NCI-H1105 treated with DMSO at 0.1 percent for 48 hours (cell line): ENCODE measurements at places on chromosomes 13 and 19.

DNA sequence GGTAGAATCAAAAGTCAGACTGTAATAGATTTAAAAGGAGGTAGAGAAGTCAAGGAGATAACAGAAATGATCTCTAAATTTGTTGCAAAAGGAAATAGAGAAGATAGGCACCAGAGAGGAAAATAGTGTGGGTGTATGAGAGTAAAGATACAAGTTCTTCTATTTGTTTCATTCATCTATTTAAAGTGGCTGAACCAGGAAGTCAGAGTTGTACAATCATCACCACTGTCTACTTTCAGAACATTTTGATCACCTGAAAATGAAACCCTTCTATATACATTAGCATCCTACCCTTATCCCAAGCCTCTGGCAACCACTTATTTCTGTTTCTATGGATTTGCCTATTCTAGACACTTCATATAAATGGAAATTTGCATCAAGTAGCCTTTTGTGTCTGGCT lies 36.7 kb downstream of the INTS6 start:
- no peak for DNase-seq

DNA sequence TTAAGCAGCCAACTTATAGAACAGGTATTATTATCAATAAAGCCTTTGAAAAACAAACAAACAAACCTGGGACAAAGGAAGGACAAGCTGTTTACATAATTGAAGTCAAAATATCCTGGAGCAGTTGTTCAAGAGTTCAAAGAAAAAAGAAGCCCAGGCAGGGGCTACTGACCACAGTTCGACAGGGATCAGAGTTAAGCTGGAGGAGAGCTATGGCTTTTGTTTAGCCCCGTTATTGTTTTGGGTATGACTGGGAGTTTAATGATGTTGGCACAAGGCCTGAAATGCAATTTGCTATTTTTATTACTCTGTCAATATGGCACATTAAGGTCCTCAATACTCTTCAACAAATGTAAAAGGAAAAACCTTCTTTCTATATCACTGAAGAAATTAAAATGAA lies 624.4 kb upstream of the KLHL1 start:
- DNase-seq, result peak; percentile 95

- no peak for DNase-seq
Observed at GRCh38 chr13:47025791-47026447, 129.1 kb upstream of the HTR2A start.

- DNase-seq, result no peak
Observed at GRCh38 chr19:7888145-7888825, at the start of gene LRRC8E. LRRC8E (plus strand) TSS chr19:7888510; CDS start chr19:7895604, 7,094 bp downstream.

DNA sequence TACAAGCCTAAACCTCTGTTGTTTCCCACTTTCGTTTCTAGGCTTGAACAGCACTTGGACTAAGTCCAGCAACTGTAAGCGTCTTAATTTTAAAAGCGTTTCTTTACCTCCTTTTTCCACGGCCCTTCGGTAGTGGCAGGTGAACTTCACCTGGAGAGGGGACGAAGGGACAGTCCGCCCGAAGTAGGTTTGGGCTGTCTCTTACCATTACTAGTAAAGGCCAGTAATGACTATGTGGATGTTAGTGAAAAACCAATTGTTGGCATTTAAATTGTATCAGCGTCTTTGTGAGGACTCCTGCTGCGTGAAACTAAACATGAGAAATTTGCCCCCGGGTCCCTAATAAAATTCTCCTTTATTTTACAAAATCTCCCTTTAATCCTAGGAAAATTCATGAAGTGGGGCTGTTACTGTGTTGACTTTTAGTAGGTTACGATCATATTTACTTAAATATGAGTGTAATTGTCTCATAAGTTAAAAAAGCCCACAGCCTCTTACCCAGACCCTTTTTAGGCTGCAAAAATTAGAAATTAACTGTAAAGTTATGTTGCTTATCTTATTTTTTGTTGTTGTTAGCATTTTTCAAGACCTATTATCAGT lies 983 bp downstream of the ITM2B start:
- DNase-seq, result no peak

DNA sequence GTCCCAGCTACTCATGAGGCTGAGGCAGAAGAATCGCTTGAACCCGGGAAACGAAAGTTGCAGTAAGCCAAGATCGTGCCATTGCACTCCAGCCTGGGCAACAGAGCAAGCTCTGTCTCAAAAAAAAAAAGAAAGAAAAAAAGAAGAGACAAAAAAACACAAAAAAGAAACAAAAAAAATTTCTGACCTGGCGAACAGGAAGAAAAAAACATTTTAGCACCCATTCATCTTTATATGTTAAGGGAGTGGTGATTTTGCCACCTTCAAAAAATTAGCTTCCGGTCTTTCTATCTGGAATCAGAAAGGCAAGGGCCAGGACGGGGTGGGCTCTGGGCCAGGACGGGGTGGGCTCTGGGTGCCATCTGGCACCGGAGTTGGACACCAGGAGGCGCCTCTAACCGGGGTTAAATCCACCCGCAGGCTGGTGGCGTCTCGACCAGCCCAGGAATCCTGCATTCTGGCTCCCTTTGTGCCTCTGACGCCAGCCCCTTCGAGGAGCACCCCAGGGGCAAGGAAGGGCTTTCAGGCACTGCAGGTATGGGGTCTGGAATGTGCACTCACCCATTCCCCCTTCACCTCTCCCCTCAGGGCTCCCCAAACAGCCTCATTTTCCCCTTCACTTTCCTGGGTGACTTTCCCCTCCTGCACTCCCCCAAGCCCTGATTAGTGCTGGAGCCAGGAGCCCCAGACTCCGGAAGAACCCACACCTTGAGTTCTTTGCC lies 10.4 kb upstream of the ZSWIM4 start:
- DNase-seq, result peak; percentile 15

- DNase-seq, result peak; percentile 48
Observed at GRCh38 chr19:40433391-40434216, 7.8 kb upstream of the SERTAD1 start.

GRCh38 chr19:18433015-18433691 lies 4.8 kb downstream of the ISYNA1 start:
- peak; percentile 47 for DNase-seq

DNA sequence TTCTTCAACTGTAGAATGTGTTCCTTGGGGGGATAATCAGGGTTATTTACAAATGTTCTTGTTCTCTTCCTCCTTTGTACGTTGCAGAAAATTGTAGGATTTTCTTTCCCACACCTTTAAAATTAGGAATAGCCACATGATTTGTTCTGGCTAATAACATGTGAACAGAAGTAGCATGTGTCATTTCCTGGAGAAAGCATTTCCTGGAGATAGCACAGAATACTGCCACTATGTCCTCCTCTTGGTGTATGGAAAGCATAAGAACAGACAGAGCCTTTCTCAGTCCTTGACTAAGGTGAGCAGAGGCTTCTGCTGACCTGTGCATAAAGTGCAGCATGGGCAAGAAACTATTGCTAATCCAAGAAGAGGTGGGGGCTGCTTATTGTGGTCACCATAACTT lies 101.8 kb downstream of the FAM216B start:
- DNase-seq, result no peak

DNA sequence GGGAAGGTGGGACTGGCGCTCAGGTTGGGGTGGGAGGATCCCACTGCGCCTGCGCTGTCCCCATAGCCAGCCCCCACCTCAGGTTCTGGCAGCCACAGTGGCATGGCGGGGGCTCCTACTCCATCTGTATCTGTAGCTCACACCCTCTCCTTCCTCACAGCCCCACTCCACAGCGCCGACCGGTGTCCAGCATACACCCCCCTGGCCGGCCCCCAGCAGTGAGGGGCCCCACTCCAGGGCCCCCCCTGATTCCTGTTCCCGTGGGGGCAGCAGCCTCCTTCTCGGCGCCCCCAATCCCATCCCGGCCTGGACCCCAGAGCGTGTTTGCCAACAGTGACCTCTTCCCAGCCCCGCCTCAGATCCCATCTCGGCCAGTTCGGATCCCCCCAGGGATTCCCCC lies 6.0 kb downstream of the TMED1 start:
- no peak for DNase-seq

DNA sequence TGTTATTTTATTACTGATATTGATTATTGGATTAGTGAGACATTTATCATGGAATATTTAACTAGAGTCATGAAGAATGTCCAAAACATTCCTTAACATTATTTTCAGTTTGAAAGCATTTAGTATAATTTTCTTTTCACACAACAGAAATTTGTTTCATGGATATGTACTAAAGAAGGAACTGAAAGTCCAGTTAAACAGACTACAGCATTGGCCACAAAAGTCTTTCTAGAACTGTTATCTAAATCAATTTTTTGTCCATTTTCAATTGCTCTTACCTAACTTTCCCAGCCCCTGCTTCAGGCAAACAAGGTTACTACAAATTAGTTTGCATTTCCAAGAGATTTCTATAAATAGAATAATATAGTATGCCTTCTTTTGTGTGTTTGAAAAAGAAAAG lies 1018.0 kb upstream of the PCDH20 start:
- DNase-seq, result no peak

- DNase-seq, result no peak
Observed at GRCh38 chr19:41525989-41526388, 50.0 kb upstream of the CEACAM21 start.
